ENCODE measurements at places on chromosomes 5 and 9.

DNA sequence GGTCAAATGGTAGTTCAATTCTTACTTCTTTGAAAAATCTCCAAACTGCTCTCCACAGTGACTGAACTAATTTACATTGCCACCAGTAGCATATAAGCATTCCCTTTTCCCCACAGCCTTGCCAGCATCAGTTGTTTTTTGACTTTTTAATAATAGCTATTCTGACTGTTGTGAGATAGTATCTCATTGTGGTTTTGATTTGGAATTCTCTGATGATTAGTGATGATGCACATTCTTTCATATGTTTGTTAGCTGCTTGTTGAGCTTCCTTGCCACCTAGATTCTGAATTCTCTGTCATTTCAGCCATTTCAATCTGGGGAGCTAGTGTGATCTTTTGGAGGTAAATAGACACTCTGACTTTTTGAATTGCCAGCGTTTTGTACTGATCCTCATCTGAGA lies 24.0 kb downstream of the CDK20 start:
- no peak for DNase-seq

GRCh38 chr5:159021901-159022556 lies 77.7 kb downstream of the EBF1 start:
- DNase-seq = no peak

DNA sequence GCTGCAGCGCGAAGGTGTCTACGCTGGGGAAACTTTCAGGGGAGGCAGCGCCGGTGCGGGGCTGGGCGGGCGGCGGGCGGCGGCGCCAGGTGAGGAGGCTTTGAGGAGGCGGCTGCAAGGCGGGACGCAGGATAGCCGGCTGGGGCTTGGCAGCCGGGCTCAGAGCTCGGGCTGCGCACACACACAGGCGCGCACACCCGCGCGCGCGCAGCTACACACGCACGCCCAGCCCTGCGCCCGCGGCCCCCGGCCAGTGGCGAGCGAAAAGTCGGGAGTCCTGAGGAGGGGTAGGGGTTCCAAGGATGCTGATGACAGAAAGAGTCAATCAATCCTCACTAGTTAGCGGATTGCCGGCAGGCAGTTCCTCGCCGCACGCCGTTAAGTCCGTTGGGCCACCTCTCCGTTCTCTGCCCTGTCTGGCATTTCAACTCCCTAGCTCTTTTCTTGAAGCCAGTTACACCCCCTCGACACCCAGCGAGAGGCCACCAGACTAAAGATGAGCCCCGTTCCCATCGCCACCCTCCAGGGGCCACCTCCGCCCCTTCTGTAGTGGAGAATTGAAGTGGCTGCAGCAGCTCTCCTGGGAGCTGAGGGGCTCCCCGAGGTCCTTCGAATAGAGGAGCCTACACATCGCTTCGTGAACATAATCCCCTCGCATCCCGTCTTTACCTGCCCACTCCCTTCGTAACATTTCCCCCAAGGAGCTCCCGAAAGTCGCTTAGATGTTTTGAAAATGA lies 1640.3 kb upstream of the C9orf72 start:
- no peak for DNase-seq

DNA sequence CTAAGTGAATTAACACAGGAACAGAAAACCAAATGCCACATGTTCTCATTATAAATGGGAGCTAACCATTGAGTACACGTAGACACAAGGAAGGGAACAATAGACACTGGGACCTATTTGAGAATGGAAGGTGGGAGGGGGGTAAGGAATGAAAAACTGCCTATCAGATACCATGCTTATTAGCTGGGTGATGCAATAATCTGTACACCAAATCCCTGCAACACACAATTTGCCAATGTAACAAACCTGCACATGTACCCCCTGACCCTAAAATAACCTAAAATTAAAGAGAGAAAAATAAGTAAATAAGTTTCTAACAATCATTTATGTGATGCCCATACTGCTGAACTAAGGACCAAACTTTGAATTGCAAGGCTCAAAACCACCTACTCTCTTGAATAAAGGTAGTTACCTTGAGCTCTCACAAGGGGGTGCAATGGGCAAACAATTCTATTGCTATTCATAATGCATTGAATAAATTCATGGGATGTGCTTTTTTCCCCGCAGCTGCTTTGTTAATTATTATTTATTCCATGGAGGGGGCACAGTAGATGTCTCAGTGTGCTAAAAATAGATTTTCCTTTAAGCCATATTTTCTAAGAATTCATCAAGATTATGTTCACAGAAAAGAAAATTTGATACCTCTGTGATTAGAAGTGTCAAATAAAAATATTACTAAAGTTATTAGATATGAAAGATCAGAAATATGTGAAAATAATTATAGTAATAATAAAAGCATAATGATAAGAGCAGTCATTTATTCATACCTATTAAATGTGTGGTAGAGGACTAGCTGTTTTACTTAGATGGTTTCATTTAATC lies 76.2 kb upstream of the PTPN3 start:
- no peak for DNase-seq

Data from effector CD8-positive, alpha-beta T cell (primary cell).